ENCODE measurements at places on chromosomes 4 and X. TPM values are rescaled to one million over a fixed set of nuclear protein-coding genes. Genes with fewer than 3 reads are reported as not detected.

- DNase-seq: no peak
Observed at GRCh38 chrX:43892336-43892870, 10.2 kb upstream of the MAOB start.

GRCh38 chrX:151359341-151359740, 37.7 kb upstream of the VMA21 start:
- no peak for DNase-seq

DNA sequence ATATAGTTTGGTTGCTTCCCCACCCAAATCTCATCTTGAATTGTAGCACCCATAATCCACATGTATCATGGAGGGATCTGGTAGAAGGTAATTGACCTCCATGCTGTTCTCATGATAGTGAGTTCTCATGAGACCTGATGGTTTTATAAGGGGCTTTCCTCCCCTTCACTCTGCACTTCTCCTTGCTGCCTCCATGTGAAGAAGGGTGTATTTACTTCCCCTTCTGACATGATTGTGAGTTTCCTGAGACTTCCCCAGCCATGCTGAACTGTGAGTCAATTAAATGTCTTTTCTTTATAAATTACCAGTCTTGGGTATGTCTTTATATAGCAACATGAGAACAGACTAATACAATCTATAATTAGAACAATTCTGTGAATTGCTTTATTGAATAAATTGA, 11.9 kb upstream of the DCAF4L1 start:
- no peak for DNase-seq

DNA sequence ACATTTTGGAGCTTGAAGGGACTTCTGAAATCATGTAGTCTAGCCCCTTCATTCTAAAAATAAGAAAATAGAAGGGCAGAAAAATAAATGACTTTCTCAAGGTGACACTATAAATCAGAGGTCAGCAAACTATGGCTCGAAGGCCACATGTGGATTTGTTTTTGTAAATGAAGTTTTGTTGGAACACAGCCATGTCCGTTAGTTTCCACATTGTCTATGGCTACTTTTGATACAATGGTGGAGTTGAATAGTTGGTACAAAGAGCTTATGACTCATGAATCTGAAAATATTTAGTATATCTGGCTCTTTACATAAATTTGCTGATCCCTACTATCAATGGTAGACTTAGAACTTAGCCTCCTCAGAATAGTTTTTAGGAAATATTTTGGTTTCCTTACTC, 302.4 kb upstream of the PRPS2 start:
- DNase-seq: no peak

DNA sequence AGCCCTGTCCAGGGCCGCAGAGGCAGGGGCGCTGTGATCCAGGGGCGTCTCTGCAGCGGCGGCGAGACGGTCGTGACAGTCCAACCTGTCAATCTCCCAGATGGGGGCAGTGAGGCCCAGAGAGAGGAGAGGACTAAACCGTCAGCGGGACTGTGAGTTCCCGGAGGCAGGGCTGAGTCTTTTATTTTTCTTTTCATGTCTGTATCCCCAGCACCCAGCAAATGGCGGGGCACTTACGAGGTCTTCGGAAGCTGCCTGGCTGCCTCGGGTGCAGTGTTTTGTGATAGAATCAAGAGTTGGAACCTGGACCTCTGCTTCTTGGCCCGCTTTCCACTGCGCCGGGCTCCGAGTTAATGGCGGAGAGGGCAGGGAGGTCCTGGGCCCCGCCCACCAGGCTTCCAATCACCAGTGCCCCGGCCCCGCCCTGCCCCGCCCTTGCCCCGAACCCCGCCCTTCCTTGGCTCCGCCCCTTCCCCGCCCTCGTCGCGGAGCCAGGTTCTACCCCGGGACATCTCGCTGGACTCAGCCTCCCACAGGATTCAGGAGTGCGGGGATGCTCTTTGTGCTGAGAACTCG, 35.3 kb upstream of the GRPEL1 start:
- DNase-seq: peak; percentile 93

DNA sequence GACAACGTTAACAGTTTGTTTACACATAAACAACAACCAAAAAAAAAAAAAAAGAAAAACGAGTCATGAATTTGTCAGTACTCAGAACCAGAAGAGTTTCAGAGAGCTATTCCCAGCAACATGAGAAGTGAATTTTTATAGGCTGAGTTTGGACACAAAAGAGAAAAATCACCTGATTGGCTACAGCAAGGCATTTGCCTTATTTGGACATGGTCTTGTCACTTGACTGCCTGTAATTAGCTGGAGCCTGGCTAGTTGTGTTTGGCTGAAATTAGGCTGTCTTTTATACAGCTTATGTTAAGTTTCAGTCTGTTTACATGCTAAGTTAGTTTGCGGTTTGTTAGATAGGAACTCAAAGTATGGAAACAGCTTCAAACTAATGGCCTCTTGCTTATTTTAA, 880 bp upstream of the TEX13A start:
- DNase-seq: no peak

GRCh38 chrX:49230500-49231232, 2.5 kb downstream of the CACNA1F start:
- no peak for DNase-seq

- no peak for DNase-seq
Observed at GRCh38 chr4:8538076-8538702, 42.0 kb upstream of the GPR78 start.

DNA sequence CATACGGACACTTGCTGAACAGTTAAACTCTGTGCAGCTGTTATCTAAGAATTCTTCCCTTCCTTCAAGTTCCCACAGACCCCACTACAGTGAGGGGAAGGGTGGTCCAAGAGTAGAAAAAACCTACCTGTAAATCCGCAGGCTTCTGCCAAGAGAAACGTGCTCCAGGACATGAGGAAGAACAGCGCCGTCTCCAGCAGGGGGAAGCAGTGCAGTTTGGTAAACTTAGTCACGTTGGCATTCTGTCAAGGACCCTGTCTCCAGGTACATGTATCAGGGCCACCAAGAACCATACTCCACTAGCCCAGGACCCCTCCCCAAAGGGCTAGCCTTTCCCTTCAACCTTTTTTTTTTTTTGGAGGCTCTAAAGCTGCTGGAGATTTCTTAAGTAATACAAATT, 79.9 kb downstream of the CHST7 start:
- DNase-seq: no peak

- DNase-seq: no peak
Observed at GRCh38 chr4:168796362-168797106, 213.5 kb downstream of the CBR4 start.

- no peak for DNase-seq
Observed at GRCh38 chrX:43750248-43750676, 94.2 kb downstream of the MAOA start.

- no peak for DNase-seq
Observed at GRCh38 chrX:103215425-103215991, 600 bp downstream of the BEX4 start.

GRCh38 chrX:108344216-108344615, 94.0 kb downstream of the COL4A6 start:
- DNase-seq: no peak

DNA sequence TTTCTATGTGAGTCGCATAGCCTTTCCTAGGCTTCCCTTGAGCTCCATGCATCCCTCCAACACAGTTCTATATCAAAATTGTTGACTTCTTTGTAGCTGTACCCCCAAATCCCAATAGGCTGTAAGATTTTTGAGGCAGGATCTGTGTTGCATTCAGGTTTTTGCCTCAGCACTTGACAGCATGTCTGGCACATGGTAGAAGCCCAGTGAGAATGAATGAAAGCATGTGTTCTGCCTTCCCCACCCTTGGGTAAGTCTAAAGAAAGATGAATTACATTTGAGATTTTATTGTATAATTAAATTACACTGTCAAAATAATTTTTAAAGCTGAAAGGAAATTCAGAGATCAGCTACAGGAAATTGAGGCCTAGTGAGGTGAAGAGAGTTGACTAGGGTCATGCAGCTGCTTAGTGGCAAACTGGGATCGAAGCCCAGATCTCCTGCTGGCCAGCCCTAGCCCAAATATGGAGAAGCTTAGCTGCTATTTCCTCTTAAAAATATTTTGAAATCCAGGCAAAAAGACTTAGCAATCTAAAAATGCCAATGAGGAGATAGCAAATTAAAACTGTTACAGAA, 122.5 kb downstream of the SPATA18 start:
- no peak for DNase-seq

DNA sequence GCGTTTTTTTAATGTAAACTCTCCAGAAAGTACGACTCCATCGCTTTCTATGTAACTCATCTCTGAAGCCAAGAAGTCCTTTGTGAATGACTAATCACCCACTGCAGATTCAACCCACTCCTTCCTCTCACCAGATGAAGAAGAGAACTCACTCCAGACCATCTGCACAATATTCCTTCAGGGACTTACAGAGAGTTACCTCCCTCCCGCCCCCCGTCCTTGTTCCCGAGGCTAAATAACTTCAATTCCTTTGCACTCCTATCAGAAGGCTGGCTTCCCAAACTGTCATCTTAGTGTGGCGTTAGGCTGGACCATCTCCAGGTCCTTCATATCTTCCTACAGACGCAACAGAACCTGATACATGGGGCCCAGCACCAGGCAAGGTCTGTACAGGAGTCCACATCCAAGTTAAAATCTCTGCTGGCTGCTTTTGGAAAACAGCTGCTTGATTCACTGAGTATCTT, 82.4 kb downstream of the AFAP1 start:
- no peak for DNase-seq

GRCh38 chrX:49106930-49107329, 16.6 kb downstream of the GPKOW start:
- DNase-seq: no peak

- DNase-seq: no peak
Observed at GRCh38 chrX:69097451-69098236, 67.6 kb downstream of the PJA1 start.

DNA sequence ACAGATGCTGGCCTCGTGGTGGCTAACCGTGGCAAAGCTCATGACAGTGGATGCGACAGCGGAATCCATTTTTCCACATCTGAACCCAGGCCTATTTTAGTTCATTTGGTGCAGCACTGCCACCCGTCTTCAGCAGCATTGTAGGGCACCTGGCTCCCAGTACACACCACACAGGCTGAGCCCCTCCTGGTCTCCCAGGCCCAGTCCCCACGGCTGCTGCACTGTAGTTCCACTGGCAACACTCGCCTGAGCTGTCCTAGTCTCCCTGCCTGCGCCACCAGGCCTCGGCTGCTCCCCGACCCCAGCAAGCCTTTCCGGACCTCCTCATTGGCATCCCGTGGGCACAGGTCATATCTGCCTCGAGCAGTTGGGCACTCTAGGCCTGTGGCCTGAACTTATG, 76.2 kb downstream of the MTMR1 start:
- DNase-seq: no peak

GRCh38 chr4:58566260-58566659, 1456.1 kb upstream of the IGFBP7 start:
- DNase-seq: no peak

DNA sequence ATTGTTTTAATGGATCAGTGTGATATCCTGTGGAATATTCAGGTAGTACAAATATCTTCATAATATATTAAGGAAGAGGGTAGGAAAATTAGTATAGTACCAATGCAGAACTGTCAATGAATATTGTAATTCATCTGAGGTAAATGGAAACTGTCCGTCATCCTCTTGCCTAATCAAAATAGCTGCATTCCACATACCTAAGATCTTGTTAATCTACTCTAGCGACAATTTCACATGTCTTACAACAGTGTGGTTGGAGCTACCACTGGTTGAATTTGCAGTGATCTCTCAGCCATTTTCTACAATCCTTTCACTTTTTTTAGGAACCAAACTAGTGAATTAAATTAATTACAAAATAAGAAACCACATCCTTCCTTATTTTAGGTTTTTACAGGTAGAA, 117.5 kb downstream of the PCDH18 start:
- no peak for DNase-seq

DNA sequence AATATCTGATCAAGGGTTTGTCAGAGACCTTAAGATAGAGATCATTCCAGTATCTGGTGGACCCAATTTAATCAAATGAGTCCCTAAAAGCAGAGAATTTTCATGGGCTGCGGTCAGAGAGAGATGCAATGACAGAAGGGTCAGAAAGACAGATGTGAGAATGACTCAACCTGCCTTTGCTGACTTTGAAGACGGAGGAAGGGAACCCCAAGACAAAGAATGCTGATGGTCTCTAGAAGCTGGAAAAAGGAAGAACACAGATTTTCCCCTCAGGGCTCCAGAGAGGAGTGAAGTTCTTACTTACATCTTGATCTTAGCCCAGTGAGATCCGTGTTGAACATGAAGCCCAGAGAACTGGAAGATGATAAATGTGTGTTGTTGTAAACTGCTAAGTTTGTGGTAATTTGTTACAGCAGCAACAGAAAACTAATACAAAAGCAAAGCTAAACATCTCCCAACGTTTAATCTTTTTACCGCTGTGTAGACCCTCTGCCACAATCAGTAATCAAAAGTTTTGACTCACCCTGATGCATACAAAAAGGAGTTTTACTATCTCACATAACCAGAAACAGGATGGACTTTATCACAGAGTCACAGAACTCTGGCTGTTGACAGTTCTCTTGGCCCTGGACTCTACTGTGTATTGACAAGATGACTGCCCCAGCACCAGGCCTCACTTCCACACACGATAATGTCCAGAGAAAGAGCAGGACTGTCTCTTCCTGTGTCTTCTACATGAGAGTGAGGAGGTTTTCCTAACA, 70.2 kb upstream of the MAGEB2 start:
- DNase-seq: no peak

- no peak for DNase-seq
Observed at GRCh38 chr4:116665716-116666115, 419.7 kb downstream of the TRAM1L1 start.

FOXR2 gene
- not detected for total RNA-seq

BEND2 gene
- total RNA-seq: 0.24 TPM

ADH7 gene
- not detected for total RNA-seq

UGT2B11 gene
- total RNA-seq: not detected

SOWAHB gene
- total RNA-seq: 0.08 TPM

NAP1L3 gene
- 15.0 TPM for total RNA-seq

TRIM61 gene
- total RNA-seq: 1.5 TPM

MAGEA4 gene
- not detected for total RNA-seq

CLDN34 gene
- total RNA-seq: not detected

BRS3 gene
- not detected for total RNA-seq

FHIP1A gene
- 19.5 TPM for total RNA-seq

RAB40AL gene
- 0.32 TPM for total RNA-seq

MFAP3L gene
- total RNA-seq: 1.2 TPM

CUL4B gene
- total RNA-seq: 17.9 TPM

KCNIP4 gene
- not detected for total RNA-seq

FAM47A gene
- not detected for total RNA-seq

SCD5 gene
- total RNA-seq: 2.1 TPM

UBA6 gene
- total RNA-seq: 24.0 TPM

KCND1 gene
- 0.27 TPM for total RNA-seq

Measured in cardiac septum (tissue), 1 donor.